ENCODE measurements at places on chromosomes 4 and X.
A peak's percentile ranks its signal among the peaks of the same experiment; 100 is the strongest.

GRCh38 chr4:14182148-14182547, 554.6 kb upstream of the BOD1L1 start:
- DNase-seq = no peak

- DNase-seq = peak; percentile 34
Observed at GRCh38 chr4:76836860-76837562, 60.9 kb downstream of the SOWAHB start.

- peak; percentile 51 for DNase-seq
Observed at GRCh38 chr4:92047209-92047875, 256.4 kb upstream of the GRID2 start.

DNA sequence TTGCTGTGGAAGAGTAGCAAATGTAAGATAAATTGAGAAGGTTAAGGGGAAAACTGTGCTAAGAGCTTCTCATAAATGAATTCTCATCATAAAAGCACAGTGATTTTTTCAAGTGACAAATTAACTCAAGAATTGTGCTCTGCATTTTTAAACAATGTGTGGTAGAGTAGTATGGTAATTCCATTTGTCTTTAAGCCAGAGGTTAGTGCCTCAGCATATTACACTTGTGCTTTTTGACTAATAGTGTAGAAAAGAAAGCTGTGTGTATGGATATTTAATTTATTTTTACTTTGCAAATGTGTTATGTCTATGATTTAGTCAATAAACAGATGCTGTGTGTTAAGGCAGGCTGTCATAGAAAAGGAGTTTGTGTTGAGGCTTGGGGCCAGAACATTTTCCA, 61.0 kb downstream of the FHIP1A start:
- no peak for DNase-seq

DNA sequence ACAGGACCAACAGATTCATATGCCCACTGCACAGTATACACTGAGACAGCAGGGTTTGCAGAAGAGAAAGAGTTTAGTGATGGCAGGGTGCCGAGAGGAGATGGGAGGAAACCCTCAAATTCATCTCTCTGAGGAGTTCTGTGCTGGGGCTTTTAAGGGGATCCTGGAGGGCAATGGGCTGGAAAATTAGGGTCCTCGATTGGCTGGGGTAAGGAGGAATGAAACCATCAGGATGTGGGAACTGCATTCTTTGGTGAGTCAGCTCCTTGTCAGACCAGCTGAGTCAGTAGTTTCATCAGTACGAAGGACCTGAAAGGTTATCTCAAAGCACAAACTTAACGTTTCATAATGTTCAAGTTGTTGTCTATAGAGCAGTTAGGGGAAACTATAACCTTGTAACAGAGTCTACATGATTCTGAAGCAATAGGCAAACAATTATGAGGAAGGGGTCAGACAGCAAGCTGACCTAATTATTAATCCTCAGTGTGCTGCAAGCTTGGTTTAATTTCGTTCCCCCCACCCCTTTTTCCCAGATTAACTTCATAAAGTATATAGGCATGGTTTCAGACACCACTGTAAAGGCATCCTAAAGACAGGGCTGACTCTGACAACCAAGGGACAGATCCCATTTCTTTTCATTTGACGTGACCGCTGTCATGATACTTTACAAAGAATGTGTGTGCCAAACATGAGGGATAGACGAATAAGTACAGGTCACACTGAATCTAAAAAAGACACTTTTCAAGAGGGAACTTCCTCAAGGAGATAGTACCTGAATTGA, 1.5 kb upstream of the MSMO1 start:
- peak; percentile 95 for DNase-seq

DNA sequence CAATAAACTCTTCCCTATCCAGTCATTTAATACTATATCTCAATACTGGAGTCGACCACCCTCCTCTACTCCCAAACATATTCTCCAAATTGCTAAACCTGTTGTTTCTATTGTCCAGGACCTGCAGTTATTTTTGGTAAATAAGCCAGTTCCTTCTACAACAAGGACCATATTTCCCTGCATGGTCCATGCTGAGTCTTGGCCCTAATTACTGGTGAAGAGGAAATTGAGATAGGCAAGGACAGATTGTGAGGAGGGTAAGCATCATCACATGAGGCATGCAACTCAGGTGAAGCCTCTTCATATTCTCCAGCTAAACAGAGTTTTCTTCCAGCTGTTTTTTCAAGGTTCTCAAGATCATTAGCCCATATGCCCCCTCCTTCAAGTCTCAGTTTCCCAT, 1193.6 kb downstream of the RAPGEF2 start:
- no peak for DNase-seq

GRCh38 chr4:185225940-185226339, 16.5 kb downstream of the SNX25 start:
- no peak for DNase-seq

- DNase-seq = no peak
Observed at GRCh38 chrX:77455437-77455836, 8.2 kb downstream of the FGF16 start.

GRCh38 chrX:586351-586750, 44.2 kb upstream of the SHOX start:
- DNase-seq = no peak

GRCh38 chr4:16843831-16844508, 54.5 kb downstream of the LDB2 start:
- DNase-seq = peak; percentile 84

- no peak for DNase-seq
Observed at GRCh38 chr4:141909541-141909940, 273.2 kb downstream of the IL15 start.

DNA sequence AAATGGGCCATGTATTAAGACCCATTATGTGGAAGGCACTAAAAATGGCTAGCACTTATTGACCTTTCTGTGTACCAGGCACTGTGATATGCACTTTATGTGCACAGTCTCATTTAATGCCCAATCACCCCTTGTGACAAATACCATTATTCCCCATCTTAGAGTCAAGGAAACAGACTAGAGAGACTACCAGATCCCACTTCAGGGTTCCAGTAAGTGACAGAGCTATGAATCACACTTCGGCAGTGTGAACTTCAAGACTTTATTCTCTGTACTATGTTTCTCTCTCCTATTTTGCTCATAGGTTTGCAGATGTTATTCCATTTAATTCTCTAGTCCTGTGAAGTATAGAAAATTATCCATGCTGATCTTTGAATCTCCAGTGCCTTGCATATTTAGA, 107.0 kb downstream of the NFKB1 start:
- DNase-seq = no peak

DNA sequence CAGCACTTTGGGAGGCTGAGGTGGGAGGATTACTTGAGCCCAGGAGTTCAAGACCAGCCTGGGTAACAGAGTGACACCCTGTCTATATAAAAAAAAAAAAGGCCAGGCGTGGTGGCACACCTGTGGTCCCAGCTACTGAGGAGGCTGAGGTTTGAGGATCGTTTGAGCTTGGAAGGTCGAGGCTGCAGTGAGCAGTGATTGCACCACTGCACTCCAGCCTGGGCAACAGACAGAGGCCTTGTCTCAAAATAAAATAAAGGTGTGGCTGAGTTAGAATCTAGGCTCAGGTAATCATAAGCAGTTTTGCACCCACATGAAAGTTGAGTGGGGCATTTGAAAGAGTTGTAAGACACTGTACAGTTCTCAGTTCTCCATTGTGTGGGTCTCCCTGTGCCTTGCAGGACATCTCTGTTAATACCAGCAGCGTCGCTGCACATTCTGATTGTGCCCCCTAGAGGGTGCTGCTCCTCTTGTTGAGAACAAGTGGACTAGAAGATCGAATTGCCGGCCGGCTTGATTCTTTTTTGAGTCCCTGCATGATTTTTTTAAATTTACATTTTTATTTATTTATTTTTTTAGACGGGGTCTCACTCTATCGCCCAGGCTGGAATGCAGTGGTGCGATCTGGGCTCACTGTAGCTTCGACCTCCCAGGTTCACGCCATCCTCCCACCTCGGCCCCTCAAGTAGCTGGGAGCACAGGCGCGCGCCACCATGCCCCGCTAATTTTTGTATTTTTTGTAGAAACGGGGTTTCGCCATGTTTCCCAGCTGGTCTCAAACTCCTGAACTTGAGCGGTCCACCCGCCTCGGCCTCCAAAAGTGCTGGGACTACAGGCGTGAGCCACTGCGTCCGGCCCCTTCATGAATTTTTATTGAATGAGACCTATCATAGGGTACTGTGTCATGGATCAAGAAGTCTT, 73.6 kb upstream of the RBMX start:
- DNase-seq = peak; percentile 62

GRCh38 chr4:156085100-156085499, 131.4 kb upstream of the CTSO start:
- no peak for DNase-seq

GRCh38 chrX:123340696-123341095, 156.6 kb downstream of the GRIA3 start:
- DNase-seq = no peak

GRCh38 chr4:3638080-3638795, 106.0 kb upstream of the LRPAP1 start:
- DNase-seq = no peak

GRCh38 chr4:161522031-161522430, 641.8 kb downstream of the FSTL5 start:
- DNase-seq = peak; percentile 20

- DNase-seq = peak; percentile 53
Observed at GRCh38 chrX:72526534-72527508, 45.8 kb downstream of the HDAC8 start.

DNA sequence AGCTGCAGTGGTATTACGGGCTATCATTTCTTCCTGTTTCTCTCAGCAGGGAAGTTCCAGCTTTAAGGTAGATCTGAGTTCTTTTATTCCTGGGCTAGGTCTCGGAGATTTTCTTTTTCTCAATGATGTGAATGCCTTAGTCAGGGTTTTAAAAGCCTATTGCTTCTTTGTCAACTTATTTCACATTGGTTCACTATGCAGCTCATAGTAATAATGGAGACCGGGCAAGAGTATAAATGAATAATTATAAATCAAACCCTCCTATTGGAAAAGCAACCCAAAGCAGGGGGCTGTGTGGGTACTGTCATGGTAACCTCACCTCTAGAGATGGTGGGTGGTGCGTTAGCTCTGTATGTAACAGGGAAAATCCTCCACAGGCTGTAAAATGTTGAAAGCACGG, 563.6 kb downstream of the RPA4 start:
- no peak for DNase-seq

- peak; percentile 42 for DNase-seq
Observed at GRCh38 chr4:78369679-78370078, 181.9 kb upstream of the ANXA3 start.

DNA sequence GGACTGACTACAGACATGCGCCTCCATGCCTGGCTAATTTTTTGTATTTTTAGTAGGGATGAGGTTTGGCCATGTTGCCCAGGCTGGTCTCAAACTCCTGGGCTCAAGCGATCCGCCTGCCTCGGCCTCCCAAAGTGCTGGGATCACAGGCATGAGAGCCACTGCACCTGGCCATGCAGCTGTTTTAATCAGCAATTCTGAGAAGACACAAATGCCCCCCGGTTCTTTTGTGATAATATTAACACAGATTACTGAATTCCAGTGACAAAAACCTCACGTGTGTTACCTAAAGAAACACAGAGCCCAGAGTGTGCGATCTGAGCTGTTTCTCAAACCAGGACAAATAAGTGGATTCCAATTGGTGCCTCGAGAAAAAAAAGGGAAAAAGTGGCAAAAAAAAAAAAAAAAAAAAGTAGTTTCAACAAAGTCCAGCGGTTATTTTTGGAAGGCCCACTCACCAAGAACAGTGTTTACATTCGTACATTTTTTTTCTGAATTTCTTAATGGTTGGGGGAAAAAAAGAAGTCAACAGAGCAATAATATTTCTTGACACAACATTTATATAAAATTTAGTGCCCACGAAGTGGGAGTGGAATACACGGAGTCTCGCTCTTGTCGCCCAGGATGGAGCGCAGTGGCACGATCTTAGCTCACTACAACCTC, 17.2 kb downstream of the DHRSX start:
- no peak for DNase-seq

- peak; percentile 30 for DNase-seq
Observed at GRCh38 chr4:139017861-139018260, 2.3 kb downstream of the NOCT start.
